Fibroblast of villous mesenchyme (primary cell): ENCODE measurements at places on chromosomes 11 and 22. TPM values are rescaled to one million over a fixed set of nuclear protein-coding genes. Genes with fewer than 3 reads are reported as not detected.
A peak's percentile ranks its signal among the peaks of the same experiment; 100 is the strongest.

The PKDREJ gene
- total RNA-seq = not detected in 2 replicates

- DNase-seq = no peak
Observed at GRCh38 chr11:35992548-35992947, 48.7 kb downstream of the LDLRAD3 start.

GRCh38 chr22:44400763-44401060 is 88.0 kb upstream of the SHISAL1 start:
- DNase-seq = no peak

The SCGB2A2 gene
- total RNA-seq = not detected in 2 replicates

GRCh38 chr11:74112877-74113276 is 57.9 kb downstream of the C2CD3 start:
- no peak for DNase-seq

The GGTLC2 gene
- total RNA-seq = not detected in 2 replicates

GRCh38 chr11:32052215-32052614 is 38.7 kb upstream of the RCN1 start:
- peak; percentile 63 for DNase-seq
